Tibial nerve (tissue), 4 donors: ENCODE measurements at places on chromosomes 11 and 22.

GRCh38 chr11:115644856-115645255 lies 140.6 kb upstream of the CADM1 start:
- DNase-seq: no peak

- DNase-seq: peak; percentile 51
These were observed 12.3 kb downstream of the MYO7A start for GRCh38 chr11:77140231-77140851.

- DNase-seq: no peak
These were observed 44.3 kb downstream of the TBC1D22A start for GRCh38 chr22:46806794-46807193.

DNA sequence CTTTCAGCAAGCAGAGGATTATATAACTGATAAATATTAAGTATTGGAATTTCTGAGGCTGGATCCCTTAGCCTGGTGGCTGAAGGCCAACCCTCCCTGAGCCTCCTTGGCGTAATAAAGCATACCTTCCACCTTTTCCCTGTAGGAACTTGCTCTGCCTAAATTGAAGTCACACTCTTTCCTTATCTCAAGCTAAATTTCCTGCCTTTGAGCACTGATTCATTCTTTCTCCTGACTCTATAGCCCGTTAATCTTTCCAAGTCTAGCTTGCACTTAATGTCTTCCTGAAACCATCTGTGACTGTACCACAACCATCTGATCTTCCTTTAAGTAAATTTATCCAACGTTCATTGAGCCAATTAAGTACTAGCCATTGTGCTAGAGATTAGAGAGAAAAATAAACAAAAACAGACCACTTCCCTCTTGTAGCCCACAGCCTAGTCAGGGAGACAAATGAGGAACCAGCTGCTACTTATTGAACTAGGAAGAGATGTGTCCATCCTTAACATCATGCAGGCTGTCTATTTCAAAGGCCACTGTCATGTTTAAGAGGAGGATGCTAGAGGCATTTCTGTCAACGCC lies 62.9 kb downstream of the GRK3 start:
- DNase-seq: no peak

- no peak for DNase-seq
These were observed 26.1 kb downstream of the IRAG1 start for GRCh38 chr11:10667521-10667885.

- DNase-seq: no peak
These were observed 8.9 kb upstream of the SAMM50 start for GRCh38 chr22:43946384-43946667.

GRCh38 chr11:76382209-76382608 lies 1.1 kb downstream of the GVQW3 start:
- no peak for DNase-seq

DNA sequence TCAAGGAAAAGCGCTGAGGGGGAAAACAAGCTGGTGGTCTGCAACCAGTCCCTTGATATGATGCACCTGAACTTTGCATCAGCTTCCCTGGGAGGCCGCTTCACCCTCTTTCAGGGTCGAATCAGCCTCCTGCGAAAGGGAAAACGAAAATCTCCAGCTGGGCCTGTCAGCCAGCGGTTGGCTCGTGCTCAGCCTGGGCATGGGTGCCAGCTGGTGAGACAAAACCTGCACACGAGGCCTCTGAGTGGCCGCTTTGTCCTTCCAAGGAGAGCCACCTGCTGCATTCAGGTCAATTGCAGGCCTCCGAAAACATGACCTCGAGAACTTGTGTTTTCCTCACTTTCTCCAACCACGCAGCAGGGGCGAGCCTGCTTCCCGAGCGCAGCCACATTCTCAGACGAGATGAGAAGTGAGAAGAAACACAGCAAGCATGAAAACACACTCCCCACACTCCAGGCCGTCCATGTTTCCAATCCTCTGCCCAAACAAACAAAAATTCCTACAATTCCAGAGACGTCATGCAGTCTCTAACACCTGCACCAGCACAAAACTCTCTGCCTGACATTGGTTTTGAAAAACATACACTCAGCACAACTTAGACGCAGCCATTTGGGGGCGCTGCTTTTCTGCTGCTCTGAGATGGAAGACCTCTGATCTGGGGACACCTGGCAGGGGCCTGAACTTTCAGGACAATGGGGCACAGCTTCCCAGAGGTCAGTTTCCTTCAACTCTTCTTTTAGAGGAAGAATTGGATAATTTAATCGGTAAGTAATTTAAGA lies 77.1 kb downstream of the DHCR7 start:
- DNase-seq: no peak

GRCh38 chr11:40405614-40406013 lies 1053.8 kb downstream of the LRRC4C start:
- no peak for DNase-seq

- DNase-seq: no peak
These were observed 90.9 kb downstream of the CTTN start for GRCh38 chr11:70489276-70489675.

DNA sequence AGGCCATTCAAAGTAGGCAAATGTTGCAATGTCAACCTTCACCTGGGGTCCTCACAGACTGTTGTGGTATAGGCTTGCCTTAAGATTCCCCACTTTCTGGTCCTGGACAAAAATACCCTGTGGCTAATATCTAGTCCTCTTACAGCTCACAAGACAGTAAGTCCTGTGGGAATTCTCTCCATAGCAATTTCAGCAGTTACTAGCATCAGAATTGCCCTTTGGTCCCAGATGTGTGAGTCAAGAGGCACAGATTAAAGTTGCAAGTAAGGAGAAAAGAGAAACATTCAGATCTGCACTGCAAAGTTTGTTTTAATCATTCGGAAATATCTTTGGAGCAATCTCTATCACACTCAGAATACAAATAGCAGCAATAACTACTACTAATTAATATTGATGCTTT lies 420.2 kb downstream of the NTM start:
- DNase-seq: no peak

DNA sequence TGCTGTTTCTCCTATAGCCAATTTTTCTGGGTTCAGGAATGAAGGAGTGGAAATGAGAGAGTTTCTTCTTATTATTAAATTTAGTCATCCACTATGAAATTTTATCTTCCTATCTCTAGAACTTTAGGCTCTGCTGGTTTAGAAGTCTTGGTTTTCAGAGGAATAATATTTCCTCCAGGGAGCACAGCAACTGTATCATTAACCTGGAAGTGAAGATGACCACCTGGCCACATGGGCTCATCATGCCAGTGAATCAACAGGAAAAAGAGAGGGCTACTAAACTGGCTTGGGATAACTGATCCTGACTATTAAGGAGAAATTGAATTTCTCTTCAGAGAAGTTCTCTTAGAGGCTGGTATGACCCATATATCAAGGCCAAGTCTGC lies 44.4 kb downstream of the ADM start:
- DNase-seq: no peak

- DNase-seq: no peak
These were observed 702.9 kb downstream of the DLG2 start for GRCh38 chr11:84924154-84924692.

GRCh38 chr11:45949992-45950407 lies 27.5 kb downstream of the LARGE2 start:
- DNase-seq: no peak
